Activated B cell treated with CpG ODN at 0.5 μM for 24 hours (primary cell): ENCODE measurements at places on chromosomes 11 and 22. TPM values are rescaled to one million over a fixed set of nuclear protein-coding genes. Genes with fewer than 3 reads are reported as not detected.

DNA sequence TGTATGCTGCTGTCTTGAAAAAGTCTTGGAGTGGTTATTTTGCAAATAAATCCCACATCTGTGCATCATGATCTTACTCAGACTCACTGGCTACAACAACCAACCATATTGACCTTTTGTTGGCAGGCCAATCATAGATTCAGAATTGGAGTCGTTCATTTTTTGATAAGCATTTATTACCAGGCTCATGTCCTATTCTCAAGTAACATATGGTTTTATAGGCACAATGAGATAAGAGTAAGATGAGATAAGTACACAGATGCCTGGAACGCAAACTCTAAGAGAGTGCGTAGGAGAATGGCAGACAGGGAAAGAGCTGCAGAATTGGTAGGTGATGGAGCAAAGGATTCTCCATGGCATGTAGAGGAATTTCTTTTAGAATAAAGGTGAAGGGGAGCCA is 71.6 kb upstream of the SLC5A12 start:
- H3K27me3 ChIP-seq = no peaks in the 10 kb centered on the region
- DNase-seq = no peak
- no peaks in the 10 kb centered on the region for H3K4me1 ChIP-seq
- no peak overlapping the region for H3K27ac ChIP-seq

- DNase-seq = no peak
- H3K36me3 ChIP-seq = no peaks in the 10 kb centered on the region
- no peak overlapping the region for H3K27ac ChIP-seq
- H3K4me3 ChIP-seq = no peak overlapping the region
- no peaks in the 10 kb centered on the region for H3K27me3 ChIP-seq
- H3K4me1 ChIP-seq = no peaks in the 10 kb centered on the region
These were observed 238.3 kb upstream of the SESN3 start for GRCh38 chr11:95469258-95469657.

DNA sequence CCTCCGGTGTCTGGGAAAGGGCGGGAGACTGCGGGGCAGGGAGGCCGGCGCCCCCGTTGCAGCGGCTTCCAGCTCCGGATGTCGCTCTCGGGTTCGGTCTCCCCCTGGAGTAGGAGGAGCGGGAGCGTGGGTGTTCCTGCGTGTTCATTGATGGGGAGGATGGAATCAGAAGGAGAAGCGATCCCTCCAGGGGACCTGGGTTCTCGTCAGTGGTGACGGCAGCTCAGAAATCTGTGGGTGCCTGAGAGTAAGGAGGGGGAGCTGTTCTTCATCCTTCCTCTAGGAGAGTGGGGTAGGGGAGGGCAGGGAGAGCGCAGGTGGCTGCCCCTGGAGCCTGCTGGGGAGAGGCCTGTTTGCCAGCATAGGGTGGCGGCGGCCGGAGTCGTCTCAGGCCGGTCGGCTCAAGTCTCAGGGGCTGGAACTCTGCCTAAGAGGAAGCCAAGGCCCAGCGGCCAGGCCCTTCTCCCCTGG is 1.1 kb downstream of the UBASH3B start:
- peak overlapping the region; percentile 59 for H3K27ac ChIP-seq
- peak overlapping the region; percentile 96 for H3K4me3 ChIP-seq

GRCh38 chr11:122007601-122008071 is 108.4 kb downstream of the BLID start:
- H3K27me3 ChIP-seq = no peaks in the 10 kb centered on the region
- H3K4me1 ChIP-seq = no peaks in the 10 kb centered on the region
- no peak overlapping the region for H3K27ac ChIP-seq
- H3K36me3 ChIP-seq = no peaks in the 10 kb centered on the region
- no peak overlapping the region for H3K4me3 ChIP-seq
- DNase-seq = no peak

- H3K36me3 ChIP-seq = no peaks in the 10 kb centered on the region
- no peaks in the 10 kb centered on the region for H3K27me3 ChIP-seq
- no peak overlapping the region for H3K4me3 ChIP-seq
- no peaks in the 10 kb centered on the region for H3K4me1 ChIP-seq
These were observed 130.6 kb downstream of the SPATA19 start for GRCh38 chr11:133714471-133715375.

- DNase-seq = no peak
- H3K4me3 ChIP-seq = no peak overlapping the region
- H3K36me3 ChIP-seq = no peaks in the 10 kb centered on the region
These were observed 908.5 kb upstream of the RAG2 start for GRCh38 chr11:37506531-37506930.

DNA sequence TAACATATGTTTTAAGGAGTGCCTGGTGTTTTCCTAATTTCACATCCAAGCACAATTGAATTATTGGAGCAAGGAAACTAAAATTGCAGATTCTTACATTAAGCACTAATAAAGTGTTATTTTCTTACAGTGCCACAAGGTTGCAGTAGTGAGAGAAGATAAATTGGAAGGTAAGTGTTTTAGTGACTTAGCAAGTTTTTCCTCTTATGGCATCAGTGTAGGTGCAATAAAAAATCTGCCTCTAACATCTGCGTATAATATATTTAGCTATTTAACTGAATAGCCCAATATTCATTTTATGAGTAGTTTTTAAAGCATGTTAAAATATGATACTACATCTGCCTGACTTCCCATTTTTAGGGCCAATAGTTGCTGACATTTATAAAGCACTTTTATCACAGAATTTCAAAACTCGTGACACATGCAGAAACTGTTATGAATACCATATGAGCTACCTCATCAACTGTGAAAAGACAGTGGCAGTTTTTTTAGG is 19.0 kb downstream of the POLD3 start:
- no peak for DNase-seq
- H3K27me3 ChIP-seq = no peaks in the 10 kb centered on the region
- no peak overlapping the region for H3K4me3 ChIP-seq
- H3K36me3 ChIP-seq = peaks cover 22% of the 10 kb centered on the region

FXYD6 gene
- total RNA-seq = not detected in 2 replicates

GSTT2 gene
- not detected in 2 replicates for total RNA-seq

PKNOX2 gene
- not detected in 2 replicates for total RNA-seq

TUBA8 gene
- 1.7 and 2.4 TPM in 2 replicates for total RNA-seq

CATSPER1 gene
- total RNA-seq = not detected in 2 replicates

ADORA2A gene
- total RNA-seq = 35.7 and 35.8 TPM in 2 replicates

SMC1B gene
- 0.13 TPM in 1 of 2 replicates, not detected in the other for total RNA-seq

ARFIP2 gene
- 40.6 and 43.1 TPM in 2 replicates for total RNA-seq
